ENCODE measurements at places on chromosomes 7 and 10. TPM values are rescaled to one million over a fixed set of nuclear protein-coding genes. Genes with fewer than 3 reads are reported as not detected.

GRCh38 chr7:80783678-80784327, 135.0 kb downstream of the SEMA3C start:
- DNase-seq: no peak

DNA sequence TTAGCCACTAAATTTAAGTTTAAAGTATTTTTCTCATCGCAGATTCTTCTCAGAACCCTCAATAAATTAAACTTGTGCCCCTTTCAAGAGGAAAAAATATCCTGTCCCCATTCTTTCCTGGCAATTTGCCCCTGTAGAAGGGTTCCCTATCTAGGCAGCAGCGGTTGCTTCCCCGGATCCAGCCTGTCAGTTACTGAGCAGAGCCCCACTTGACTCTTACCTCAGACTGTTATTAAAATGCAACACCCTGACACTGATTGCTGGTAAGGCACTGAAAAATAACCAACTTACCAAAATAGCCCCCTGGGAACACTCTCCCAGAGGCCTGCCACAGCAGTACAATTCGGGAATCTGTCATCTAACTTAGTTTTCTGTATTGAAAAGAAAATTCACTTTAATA, 13.9 kb downstream of the LMTK2 start:
- DNase-seq: no peak

Gene TAS2R3
- 0.29 TPM for total RNA-seq

Gene CHPF2
- 60.0 TPM for total RNA-seq

DNA sequence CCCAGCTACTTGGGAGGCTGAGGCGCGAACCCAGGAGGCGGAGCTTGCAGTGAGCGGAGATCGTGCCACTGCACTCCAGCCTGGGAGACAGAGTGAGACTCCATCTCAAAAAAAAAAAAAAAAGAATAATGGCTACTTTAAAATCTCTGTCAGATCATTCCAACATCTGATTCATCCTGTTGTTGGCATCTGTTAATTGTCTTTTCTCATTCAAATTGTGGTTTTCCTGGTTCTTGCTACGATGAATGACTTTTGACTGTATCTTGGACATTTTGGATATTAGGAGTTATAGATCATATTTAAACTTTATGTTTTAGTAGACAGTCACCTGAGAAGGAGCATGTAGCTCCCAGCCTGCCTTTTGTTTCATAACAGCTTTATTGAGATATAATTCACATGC, 8.5 kb downstream of the TPST1 start:
- DNase-seq: no peak

- no peak for DNase-seq
Measured at GRCh38 chr7:94374231-94374630, 20.5 kb upstream of the COL1A2 start.

Gene C10orf95
- 3.2 TPM for total RNA-seq

GRCh38 chr7:50507898-50508470, 57.2 kb downstream of the DDC start:
- no peak for DNase-seq

DNA sequence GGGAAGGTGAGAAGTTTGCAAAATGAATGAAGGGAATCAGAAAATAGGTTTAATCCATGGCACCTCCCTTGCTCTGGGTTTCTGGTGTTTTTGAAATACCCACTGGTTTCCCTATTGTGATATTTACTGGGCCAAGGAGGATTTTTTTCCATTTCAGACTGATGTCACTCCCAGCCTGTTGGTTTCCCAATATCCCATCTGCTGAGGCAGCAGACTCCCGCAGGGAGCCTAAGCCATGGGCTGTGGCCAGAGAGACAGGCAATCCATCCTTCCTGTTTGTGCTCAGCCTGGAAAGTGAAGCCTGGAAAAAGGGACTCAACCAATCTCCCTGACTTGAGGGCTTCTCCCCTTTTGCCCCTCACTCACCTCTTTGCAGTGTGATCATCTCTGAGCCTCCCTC, 22.8 kb downstream of the FAM107B start:
- DNase-seq: no peak

Gene ZNF727
- not detected for total RNA-seq

DNA sequence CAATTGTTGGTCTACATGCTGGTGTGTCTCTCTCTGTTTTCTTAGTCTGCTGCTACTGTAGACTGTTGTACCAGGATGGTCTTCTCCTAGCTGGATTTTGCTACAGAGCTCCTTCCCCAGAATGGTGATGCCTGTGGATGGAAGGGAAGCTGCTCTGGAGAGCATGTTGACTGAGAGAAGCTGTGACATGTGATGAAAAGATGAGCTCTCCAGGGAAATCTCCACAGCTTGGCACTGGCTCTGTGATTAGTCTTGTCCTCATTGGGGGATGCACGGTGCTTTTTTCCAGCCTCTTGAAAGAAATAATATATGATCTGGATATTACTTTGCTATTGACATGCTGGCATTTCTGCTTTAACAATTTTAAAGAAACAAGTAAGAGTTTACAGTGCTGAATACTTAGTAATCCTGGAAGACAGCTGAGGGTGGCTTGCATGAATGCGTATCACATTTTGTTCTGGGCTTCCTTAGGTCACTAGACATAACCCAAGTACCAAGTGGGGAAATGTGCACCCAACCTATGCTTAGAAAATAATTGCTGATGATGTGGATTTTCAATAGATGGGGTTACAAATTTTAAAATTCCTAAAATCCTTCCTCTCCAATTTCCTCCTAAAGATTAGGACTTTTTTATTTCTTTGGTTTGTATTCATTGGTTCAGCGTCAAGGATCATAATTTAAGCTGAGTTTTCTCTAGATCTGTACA, 849.7 kb downstream of the KCNMA1 start:
- DNase-seq: no peak

- no peak for DNase-seq
Measured at GRCh38 chr10:8439040-8439439, 384.6 kb downstream of the GATA3 start.

Gene NKX1-2
- not detected for total RNA-seq

GRCh38 chr7:13179011-13179582, 491.7 kb downstream of the ARL4A start:
- DNase-seq: no peak

GRCh38 chr10:75408911-75409885, 7.6 kb upstream of the ZNF503 start:
- DNase-seq: no peak
